ENCODE measurements at places on chromosomes 4 and X. TPM values are rescaled to one million over a fixed set of nuclear protein-coding genes. Genes with fewer than 3 reads are reported as not detected.
A peak's percentile ranks its signal among the peaks of the same experiment; 100 is the strongest.

GRCh38 chr4:110231869-110232268, 33.5 kb upstream of the ELOVL6 start:
- no peaks in the 10 kb centered on the region for H3K27me3 ChIP-seq
- no peak overlapping the region for H3K4me3 ChIP-seq
- peak; percentile 1 for DNase-seq
- H3K4me1 ChIP-seq, result no peaks in the 10 kb centered on the region
- no peaks in the 10 kb centered on the region for H3K36me3 ChIP-seq

GRCh38 chr4:102751941-102752340, 8.8 kb downstream of the MANBA start:
- H3K4me3 ChIP-seq, result no peak overlapping the region
- no peaks in the 10 kb centered on the region for H3K27me3 ChIP-seq
- peak; percentile 51 for DNase-seq
- H3K36me3 ChIP-seq, result peaks cover 17% of the 10 kb centered on the region
- no peak overlapping the region for H3K27ac ChIP-seq
- peaks cover 28% of the 10 kb centered on the region for H3K4me1 ChIP-seq

- no peak overlapping the region for H3K4me3 ChIP-seq
- peaks cover 20% of the 10 kb centered on the region for H3K27me3 ChIP-seq
- H3K36me3 ChIP-seq, result no peaks in the 10 kb centered on the region
- peaks cover 4% of the 10 kb centered on the region for H3K4me1 ChIP-seq
- no peak overlapping the region for H3K27ac ChIP-seq
- DNase-seq, result no peak
Measured at GRCh38 chr4:52755426-52755825, 4.2 kb upstream of the ERVMER34-1 start.

PDGFC gene
- polyA plus RNA-seq, result 5.0 TPM

NOX1 gene
- polyA plus RNA-seq, result not detected

KIT gene
- polyA plus RNA-seq, result not detected

Data from CD14-positive monocyte (primary cell).